T-helper 1 cell (primary cell): ENCODE measurements at places on chromosomes 5 and 9.

DNA sequence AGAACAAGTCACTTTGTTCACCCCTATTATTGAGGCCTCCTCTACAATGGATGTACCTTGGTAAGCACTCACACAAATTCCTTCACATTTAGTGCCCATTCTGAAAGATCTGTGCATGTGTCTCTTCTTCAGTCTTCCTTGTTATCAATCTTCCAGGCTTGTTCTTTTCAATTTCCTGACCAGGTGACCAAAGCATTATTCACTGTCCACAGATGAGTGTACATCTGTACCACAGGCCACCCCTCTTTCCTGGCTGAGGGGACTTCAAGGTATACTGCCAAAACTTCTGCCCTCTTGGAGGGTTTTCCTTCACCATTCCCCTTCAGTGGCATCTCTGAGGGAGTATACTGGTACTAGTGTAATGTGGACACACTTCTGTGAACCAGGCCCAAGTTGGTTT, 25.5 kb upstream of the STOM start:
- DNase-seq: no peak

DNA sequence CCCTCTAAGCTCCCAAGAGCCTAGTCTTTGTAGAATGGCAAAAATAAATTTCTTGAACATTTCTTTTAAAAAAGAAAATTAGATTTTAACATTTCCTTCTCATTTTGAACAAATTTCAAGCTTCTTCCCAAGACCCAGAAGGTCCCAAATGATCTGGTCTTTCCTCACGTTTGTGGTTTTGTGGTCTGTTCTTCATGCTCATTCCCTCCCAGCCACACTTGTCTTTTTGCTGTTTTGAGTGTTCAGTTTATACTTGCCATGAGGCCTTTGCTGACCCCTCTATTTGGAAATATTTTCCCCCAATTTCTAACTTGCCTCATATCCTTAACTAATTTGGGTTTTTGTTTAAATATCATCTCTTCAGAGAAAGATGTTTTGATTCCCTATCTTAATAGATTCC, 133.4 kb upstream of the PAPPA start:
- DNase-seq: no peak

GRCh38 chr5:140351609-140352334, 5.4 kb upstream of the HBEGF start:
- peak; percentile 24 for DNase-seq

- DNase-seq: no peak
Measured at GRCh38 chr9:111969061-111969460, 72.4 kb downstream of the UGCG start.

- DNase-seq: no peak
Measured at GRCh38 chr5:132003170-132003744, 8.2 kb downstream of the ACSL6 start.
